Activated CD4-positive, alpha-beta T cell treated with anti-CD3 and anti-CD28 coated beads, Interleukin-2, amount 50 U/mL, for 1 hour (primary cell): ENCODE measurements at places on chromosomes 7 and 10.

GRCh38 chr7:17300012-17300411 is 1.6 kb downstream of the AHR start:
- DNase-seq = no peak

- DNase-seq = no peak
Observed at GRCh38 chr7:115410972-115411686, 489.2 kb downstream of the MDFIC start.

GRCh38 chr7:38206071-38206470 is 28.0 kb downstream of the STARD3NL start:
- DNase-seq = no peak

DNA sequence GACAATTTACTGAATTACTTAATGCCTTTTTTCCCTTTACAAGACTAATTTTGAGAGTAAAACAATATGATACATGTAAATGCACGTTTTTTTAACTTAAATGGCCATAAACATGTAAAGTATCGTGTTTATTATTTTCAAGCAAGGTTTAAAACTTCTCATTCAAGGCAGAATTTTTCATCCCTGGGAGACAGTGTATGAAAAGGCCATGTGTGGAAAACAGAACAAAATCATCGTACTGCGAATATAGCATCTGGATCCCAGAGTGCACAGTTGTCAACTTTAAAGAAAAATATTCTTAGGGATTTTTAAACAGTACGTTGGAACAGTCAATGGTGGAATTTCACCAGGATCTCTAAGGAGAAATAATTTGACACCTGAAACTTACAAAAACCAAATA is 1.1 kb upstream of the RAB11FIP2 start:
- DNase-seq = no peak

- no peak for DNase-seq
Observed at GRCh38 chr10:44010873-44011602, 362.4 kb upstream of the ZNF32 start.

GRCh38 chr7:51025668-51026067 is 243.0 kb upstream of the GRB10 start:
- no peak for DNase-seq

DNA sequence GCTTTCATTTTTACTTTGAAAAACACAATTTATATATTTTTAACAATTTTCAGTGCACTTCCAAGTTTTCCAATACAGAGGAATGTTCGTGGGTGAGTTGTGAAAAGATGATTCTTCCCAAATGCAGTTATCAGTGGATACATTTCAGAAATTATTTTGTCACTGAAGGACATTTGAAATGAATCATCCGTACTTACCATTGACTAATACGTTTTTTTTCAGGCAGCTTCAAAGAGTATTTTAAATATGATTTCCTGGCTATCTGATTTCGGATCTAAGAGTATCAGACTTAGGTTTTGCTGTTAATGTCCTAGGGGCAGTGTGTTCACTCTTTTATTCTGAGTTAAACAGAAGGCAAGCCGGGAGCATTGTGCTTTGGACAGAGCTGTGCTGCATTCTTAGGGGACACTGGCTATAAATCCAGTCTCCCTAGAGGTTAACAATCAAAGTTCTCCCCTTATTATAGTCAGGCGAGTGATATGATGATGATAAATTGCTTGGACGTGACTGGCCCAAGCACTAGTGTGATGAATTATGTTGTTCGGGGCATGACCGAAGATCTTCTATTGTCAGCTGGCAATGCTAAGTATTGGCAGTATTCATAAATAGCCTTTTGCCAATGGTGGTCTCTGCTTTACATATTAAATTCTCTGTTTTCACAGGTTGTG is 4.5 kb downstream of the PTER start:
- DNase-seq = no peak

DNA sequence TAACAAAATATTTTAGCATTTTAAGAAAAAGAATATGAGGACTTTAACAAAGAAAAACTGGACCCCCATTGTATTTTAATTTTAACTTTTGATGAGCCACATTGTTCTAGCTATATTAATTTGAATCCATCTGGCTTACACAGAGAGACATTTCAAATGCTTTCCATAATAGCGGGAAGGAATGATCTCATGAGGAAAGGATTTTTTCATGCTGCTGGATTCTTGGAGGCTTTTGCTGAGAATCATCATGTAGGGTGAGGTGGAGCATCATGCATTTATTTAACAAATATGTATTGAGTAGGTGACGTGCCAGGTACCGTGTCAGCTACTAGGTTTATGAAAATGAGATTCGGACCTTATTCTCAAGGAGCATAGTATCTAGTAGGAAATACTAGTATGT is 1006.3 kb downstream of the SORCS1 start:
- no peak for DNase-seq

DNA sequence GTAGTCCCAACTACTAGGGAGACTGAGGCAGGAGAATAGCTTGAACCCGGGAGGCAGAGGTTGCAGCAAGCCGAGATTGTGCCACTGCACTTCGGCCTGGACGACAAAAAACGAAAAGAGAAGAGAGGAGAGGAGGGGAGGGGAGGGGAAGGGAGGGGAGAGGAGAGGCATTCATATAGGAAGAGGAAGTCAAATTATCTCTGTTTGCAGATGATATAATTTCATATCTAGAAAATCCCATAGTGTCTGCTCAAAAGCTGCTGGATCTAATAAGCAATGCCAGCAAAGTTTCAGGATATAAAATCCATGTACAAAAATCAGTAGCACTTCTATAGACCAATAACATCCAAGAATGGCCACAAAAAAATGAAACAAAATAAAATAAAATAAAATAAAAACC is 120.3 kb downstream of the LMBR1 start:
- no peak for DNase-seq

- DNase-seq = no peak
Observed at GRCh38 chr10:128866551-128866950, 600.5 kb upstream of the MGMT start.

DNA sequence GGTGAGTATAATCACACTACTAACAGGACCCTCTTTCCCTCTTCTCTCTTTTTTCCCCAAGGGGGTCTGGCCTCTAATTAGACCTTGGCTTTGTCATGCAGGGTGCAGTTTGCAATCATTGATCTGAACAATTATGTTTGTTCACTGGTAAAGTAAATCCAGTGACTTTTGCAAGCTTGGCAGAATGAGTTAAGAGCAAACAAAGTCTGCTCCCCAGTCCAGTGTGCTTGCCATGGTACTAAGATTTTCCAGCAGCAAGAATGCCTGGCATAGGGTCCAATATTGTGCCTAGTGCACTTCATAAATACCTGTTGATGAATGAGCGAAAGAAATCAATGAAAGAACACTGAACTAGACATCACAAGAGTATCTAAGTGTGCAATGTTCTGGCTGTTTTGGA is 43.9 kb downstream of the PLXDC2 start:
- no peak for DNase-seq

GRCh38 chr7:155805826-155806095 is 6.5 kb downstream of the SHH start:
- DNase-seq = no peak

DNA sequence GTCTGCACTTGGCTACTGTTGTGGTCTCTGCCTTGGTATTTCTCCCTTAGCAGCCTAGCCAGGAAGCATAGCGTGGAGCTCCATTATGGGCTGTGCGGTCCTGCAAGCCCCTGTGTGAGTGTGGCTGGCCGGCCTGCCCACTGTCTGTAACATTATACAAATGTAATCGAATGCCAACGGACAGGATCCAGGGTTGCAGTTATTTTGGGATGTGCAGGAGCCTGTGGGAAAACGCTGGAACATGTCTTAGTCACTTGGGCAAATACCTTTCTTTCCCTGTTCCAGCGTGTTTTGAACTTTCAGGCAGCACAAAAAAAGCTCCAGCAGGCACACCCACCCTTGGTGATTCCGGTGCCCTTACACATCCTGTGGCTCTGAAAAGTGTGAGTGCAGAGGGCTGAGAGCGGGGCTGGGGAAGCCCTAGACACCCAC is 29.5 kb downstream of the BAG3 start:
- DNase-seq = no peak

DNA sequence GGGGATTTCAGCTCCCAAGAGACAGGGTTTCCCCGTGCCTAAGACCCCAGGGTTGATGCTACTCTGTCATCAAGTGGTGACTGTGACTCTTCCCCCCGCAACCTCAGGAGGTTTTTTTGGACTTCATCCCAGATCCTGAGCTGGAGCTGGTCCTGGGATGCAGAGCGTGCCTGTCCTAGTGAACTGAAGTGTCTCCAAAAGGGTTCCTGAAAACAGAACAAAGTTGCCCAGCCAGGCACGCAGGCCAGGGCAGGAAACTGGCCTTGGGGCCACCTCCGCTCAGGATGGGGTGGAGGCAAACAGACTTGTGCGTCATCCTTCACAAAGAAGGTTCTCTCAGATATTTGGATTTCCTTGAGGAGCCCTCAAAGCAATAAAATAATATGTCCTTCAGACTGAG is 118.9 kb downstream of the ITIH5 start:
- DNase-seq = no peak

GRCh38 chr10:10774416-10774815 is 243.3 kb upstream of the CELF2 start:
- DNase-seq = no peak

GRCh38 chr7:92982928-92983327 is 134.9 kb downstream of the SAMD9 start:
- no peak for DNase-seq

- no peak for DNase-seq
Observed at GRCh38 chr7:4077980-4078379, 604.1 kb upstream of the FOXK1 start.

DNA sequence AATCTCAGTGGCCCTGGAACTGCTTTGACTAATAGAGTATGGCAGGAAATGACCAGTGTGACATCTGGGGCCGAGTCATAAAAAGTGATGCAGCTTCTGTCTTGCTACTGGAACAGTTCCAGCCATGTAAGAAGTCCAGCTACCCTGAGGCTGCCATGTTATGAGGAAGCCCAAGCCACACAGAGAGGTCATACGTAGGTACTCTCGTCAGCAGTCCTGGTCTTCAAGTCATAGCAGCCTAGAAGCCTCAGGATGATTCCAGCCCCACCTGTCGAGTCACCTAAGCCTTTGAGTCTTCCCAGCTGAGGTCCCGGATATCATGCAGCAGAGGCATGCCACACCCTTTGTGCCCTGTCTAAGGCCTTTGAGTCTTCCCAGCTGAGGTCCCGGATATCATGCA is 92.1 kb downstream of the PPP1R3C start:
- DNase-seq = no peak

- DNase-seq = no peak
Observed at GRCh38 chr7:4134631-4135030, 547.5 kb upstream of the FOXK1 start.

- no peak for DNase-seq
Observed at GRCh38 chr7:55105952-55106351, 87.1 kb downstream of the EGFR start.

DNA sequence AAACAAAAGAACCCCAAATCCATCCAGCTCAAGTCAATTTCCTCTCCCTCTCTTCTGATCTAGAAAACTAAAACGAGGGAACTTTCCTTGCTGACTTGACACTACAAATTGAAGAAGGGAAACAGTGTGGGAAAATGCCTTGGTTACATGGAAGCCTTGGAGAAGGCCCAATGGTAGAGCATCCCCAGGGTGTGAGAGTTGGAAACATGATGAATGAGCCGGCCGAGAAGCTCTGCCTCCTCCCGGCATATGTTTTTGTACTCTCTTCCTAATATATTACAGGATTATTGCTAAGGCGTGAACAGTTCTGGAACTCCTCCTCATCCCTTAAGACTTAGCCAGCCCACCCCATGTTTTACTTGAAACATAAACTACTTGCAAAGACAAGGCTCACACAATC is 618.2 kb upstream of the MGMT start:
- DNase-seq = no peak

DNA sequence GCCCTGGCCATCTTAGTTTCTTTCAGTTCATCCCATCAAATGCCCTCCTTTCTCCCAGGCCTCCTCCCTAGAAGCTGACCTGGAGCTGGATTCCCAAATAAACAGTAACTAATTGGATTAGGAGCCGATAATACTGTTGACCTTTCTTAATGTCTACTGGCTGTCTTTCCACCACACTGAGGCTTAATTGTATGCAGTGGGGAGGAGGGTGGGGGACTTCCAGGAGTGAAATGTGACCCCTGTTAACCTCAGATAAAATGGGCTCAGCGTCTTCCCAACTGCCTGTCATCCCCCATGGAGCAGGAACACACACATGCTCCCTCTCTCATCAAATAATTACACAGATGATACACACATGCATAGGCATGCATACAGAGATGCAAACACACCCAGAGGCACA is 53.7 kb upstream of the LBX1 start:
- no peak for DNase-seq

DNA sequence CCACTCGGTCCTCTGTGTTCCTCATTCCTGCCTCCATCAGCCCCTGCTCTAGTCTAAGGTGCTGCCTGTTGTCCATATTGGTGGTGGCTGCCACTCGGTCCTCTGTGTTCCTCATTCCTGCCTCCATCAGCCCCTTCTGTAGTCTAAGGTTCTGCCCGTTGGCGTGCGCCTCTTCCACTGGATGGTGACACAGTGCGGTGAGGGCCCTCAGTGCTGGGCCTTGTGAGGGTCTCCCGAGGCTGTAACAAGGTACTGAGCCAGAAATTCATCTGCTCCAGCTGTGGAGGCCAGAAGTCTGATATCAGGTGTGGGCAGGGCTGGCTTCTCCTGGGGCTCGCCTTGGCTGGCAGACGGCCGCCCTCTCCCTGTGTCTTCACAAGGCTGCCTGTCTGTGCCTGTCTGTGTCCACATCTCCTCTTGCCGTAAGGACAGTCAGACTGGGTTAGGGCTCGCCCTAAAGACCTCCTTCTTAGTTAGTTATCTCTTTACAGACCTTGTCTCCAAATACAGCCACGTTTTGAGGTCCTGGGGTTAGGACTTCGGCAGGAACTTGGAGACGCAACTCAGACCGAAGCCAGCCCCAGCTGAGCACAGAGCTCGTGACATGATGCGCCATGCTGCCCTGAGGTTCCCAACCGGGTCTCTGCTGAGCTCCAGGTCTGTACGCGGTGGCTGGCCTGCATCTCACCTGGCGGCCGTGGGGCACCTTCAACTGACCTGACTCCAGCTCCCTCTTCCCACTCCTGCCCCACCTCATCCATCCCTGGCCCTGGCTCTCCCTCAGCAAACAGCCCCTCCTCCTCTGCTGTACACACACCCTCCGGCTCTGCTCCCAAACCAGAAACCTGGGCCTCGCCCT is 181.4 kb upstream of the SHH start:
- DNase-seq = no peak

DNA sequence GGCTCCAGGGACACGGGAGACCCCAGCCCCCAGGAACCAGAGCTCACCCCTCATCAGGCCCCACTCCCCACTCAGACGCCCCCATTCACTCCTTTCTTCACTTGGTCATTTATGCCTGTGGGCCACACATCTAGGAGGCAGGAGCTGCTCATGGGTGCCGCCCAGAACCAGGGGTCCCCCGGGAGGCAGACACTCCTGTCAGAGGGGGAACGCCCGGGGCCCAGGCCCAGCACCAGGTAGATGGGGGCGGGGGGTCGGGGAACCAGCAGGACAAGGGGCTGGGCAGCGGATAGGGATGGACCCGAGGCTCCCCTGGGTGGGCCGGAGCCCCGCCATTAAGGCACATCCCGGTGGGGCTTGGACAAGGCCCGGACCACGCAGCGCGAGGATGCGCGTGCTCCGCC is 11.8 kb downstream of the CALY start:
- DNase-seq = no peak

GRCh38 chr7:6171532-6172223 is 100.7 kb downstream of the CYTH3 start:
- DNase-seq = no peak
